ENCODE measurements at places on chromosomes 6 and 20.

DNA sequence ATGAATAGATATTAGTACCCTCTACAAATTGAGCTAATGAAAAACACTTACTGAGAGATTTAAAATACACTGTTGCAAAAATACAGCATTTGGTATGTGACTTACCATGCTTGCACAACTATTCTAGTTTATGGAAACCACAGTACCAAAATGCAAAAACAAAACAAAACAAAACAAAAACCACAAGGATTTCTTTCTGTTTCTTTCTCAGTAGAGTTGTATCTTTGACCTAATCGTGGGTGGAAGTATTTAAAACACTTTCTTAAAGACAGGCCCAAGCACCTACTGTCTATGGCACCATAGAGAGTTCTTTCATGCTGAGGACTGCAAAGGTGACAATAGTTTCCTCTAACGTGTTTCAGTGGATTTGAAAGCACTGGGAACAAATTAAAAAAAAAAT lies 95.3 kb upstream of the C6orf118 start:
- DNase-seq = no peak

DNA sequence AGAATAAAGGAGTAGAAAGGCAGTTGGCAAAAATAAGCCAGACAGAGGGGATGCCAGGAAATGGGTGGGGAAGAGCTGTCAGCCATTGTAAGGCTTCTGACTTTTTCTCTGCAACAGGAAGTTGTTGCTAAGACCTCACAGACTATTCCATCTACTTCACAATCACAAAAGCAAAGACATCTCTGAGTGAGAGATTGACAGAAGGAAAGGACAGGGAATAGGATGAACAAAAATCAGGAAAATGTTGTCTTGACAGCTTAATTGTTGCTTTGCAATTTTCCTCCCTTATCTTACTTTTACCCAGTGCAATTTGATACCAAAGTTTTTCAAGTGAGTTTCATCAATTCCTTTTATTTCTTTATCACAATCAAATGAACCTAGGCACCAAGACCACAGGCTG lies 291.2 kb downstream of the CBLN4 start:
- DNase-seq = no peak

DNA sequence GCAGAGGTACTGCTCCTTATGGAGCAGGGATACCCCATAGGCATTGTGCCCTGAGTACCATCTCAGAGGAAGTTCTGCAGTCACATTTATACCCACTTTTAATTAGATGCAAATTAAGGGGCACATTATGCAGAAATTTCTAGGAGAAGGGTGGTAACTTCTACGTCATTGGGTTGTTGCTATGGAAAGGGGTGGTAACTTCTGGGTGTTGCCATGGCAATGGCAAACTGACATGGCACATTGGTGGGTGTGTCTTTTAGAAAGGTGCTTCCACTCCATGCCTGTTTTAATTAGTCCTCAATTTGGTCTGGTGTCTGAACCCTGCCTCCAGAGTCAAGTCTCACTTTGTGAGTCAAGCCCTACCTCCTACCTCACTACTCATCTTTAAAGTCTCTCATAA lies 42.0 kb downstream of the RSPO3 start:
- DNase-seq = no peak

DNA sequence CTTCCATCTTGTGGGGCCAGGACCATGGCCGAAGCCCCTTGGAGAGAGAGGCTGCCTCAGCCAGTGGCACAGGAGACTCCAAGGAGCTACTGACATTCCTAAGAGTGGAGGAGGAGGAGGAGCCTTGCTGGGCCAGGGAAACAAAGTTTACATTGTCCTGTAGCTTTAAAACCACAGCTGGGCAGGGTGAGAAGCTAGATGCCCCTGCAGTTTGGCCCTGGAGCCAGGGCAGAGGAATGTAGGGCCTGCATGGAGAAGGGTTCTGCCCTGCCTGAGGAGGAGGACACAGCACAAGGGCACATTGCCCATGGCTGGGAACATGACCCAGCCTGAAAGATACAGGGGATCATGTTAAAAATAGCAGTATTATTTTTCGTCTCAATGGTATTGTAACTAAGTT lies 37.4 kb downstream of the PLCG1 start:
- peak; percentile 2 for DNase-seq

GRCh38 chr6:77341058-77341986 lies 122.0 kb downstream of the HTR1B start:
- DNase-seq = no peak

DNA sequence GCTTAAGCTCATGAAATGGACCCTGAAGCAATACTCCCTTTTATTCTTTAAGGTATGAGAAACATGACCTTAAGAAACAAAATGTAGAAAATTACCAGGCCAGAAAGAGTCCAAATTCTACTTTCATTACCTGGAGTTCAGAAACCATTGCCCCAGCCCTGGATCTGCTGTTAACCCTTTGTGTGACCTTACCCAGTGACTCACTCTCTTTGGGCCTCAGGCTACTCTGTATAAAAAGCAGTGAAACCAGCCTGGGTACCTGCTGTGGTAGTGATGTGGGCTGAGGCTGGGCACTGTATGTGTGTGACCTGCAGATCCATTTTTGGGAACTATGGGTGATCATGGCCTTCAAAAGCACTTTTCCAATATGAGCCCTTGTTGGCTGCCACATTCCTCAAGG lies 47.2 kb downstream of the SLC9A8 start:
- no peak for DNase-seq

DNA sequence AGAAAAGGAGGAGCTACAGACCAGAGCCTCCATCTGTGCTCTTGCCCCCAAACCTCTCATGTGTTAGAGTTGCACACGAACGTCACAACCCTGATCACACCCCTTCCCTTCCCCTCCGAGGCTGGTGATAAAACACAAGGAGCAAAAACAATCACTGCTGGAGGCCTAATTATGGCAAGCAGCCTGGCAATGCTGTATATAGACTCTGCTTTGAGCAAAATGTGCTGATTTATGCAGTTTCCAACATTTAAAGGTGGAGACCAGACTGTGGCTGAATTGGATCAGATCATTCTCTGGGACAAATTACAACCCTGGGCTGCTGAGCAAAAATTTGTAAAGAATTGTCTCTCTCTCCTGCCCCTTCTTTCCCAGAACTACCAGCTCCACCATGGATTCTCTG lies 64.6 kb upstream of the SRSF6 start:
- no peak for DNase-seq

- peak; percentile 62 for DNase-seq
Measured at GRCh38 chr6:3090013-3090412, 21.7 kb downstream of the RIPK1 start.

DNA sequence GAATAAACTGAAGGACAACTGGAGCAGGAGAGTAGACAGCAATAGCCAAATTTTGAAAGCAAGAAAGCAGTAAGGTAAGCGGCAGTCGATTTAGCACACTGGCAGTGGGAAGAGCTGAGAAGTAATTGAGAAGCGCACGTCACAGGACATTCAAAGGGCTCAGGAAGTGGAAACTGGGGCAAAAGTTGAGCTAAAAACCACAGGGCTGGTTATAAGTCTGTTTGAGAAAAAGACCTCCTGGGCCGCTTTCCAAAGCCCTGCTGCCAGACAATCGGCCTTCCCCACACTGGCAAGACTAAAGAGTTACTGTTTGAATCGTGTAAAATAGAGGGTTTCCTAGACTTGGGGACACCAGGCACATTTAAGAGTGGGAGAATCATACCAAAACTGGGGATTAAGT lies 161.4 kb downstream of the DNAH8 start:
- DNase-seq = no peak

DNA sequence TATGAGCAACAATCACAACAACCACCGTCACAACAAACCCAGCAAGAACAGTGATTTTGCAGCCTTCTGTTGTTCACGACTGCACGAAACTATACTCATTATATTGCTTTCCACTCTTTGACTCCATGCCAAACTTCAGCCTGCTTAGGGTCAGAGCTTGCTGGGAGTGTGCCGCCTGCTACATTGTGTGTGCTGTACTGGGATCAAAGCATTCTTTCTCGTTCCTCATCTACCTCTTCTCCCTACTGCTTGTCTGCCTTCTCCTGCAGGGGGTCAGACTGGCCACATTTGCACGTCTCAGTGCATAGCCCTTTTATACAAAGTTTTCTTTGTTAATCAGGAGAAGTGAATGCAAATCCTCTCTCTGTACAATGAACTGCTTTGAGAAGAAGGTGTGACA lies 401.6 kb upstream of the CITED2 start:
- no peak for DNase-seq

- no peak for DNase-seq
Measured at GRCh38 chr6:17178754-17179529, 77.1 kb downstream of the STMND1 start.

DNA sequence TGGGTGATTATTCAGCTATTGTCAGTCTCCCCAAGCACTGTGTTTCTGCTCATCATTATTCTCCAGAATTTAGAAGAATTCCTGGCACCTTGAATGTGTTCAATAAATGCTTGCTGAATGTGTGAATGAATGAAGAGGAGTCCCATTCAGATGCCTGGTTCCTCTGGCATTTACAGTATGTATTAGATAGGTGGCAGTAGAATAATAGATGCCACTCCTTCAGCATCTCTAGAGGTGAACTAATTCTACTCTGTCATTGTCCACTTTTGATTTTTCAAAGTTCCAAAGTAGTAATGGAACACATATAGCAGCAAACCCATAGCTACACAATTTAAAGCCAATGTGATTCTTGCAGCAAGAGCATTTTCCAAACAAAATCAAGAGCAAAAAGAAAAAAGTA lies 118.9 kb upstream of the CEP162 start:
- DNase-seq = no peak

- peak; percentile 67 for DNase-seq
Measured at GRCh38 chr6:135183532-135184440, 2.7 kb downstream of the MYB start.

GRCh38 chr6:134956676-134957075 lies 6.8 kb upstream of the ALDH8A1 start:
- no peak for DNase-seq

GRCh38 chr20:17602493-17602892 lies 32.6 kb downstream of the DSTN start:
- no peak for DNase-seq

DNA sequence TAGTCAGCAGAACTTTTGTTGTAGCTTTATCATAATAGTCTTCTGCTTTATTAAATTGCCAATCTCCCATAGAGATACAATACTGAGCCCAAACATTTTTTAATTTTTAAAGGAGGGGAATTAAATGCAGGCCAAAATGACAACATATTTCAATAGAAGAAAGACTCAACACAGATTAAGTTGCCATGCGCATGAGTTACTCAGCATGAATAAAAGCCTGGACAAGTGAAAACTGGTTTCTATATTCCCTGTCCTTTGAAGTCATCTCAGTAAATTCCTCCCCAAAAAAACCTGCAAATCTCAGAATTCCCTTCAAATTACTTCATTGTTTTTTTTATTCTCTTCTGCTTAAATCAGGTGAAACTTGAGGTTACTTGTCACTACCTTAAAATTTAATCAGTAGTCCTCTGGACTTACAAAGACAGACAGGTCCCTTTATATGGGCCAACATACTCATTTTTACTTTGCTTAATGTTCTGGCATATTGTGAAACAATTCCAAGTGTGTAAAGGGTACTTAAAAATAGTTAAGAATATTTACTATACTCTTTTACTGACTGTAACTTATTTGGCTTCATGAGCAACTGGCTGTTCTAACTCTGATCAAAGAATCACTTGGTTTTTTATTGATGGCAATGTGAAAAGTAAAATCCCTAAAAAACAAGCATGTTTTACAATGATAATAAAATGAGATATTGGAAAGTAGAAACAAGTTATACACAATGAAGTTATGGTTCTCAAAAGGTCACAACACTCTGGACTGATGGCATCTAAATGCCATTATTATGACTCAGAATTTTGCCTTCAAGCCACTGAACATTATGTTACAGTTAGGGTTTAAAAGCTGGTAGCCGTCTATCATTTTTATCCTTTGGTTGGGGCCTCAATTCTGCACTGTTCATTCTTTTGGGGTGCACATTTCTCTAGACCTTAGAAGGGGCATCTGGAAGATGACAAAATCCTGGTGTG lies 49.9 kb upstream of the COL21A1 start:
- no peak for DNase-seq

DNA sequence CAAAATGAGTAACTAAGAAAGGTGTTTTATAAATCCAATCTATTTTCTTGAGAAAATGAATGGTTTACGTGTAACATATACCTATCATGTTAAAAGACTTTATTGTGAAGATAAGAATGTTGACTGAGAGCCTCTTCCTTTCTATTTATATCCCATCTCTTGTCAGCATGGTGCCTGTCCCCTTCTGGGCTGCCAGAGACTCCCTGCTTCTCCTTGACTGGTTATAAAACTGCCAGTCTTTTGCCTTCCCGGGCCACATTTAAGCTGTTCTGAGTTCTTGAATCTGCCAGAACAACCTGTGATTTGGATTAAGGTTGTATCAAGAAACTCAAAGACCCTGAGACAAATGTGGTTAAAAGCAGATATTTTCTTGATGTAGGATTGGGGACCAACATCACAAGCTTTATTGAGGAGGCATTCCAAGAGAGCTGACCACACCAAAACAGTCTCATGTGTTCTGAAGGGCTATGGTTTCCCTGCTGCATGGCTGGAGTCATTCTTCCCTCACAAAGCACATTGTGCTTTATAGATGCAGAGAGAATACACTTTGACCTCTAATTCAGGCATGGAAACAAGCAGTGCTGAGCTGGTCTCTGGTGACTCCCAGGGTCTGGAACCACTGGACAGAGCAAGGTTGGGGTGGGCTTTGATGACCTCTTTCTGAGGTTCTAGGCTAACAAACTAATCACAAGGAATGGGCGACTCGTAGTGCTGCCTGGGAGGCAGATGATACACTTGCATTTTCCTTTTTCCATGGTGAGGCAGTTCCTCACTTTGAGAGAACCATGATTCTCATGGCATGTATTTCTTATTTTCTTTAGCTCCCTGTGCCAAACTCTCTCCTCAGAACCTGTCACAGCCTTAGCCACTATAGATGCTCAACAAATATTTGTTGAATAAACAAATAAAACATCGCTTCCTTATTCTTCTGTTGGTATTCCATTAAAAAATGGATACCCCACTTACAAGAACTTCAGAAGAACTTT lies 205.0 kb upstream of the PREP start:
- no peak for DNase-seq

DNA sequence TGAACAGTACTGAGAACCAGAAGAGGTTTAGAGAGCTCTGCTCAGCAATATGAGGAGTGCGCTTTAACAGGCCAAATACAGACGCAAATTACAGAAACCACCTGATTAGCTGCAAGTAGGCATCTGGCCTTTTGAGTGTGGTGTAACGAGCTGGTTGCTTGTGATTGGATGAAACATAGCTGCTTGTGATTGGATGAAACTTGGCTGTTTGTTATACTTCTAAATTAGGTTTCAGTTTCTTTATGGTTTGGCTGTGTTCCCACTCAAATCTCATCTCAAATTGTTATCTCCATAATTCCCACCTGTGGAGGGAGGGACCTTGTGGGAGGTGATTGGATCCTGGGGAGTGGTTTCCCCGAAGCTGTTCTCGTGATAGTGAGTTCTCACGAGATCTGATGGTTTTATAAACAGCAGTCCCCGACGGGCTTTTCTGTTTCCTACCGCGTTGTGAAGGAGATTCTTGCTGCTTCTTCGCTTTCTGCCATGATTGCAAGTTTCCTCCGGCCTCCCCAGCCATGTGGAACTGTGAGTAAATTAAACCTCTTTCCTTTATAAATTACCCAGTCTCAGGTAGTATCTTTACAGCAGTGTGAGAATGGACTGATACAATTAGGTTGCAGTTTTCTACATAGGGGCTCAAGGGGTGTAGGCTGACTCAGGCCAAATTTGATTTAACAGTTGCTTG lies 655.9 kb upstream of the MAN1A1 start:
- DNase-seq = no peak

All from WERI-Rb-1 (cell line).